ENCODE measurements at places on chromosomes 16 and 17.
A peak's percentile ranks its signal among the peaks of the same experiment; 100 is the strongest.

- DNase-seq: no peak
Observed at GRCh38 chr17:8327303-8327649, 12.4 kb upstream of the ODF4 start.

DNA sequence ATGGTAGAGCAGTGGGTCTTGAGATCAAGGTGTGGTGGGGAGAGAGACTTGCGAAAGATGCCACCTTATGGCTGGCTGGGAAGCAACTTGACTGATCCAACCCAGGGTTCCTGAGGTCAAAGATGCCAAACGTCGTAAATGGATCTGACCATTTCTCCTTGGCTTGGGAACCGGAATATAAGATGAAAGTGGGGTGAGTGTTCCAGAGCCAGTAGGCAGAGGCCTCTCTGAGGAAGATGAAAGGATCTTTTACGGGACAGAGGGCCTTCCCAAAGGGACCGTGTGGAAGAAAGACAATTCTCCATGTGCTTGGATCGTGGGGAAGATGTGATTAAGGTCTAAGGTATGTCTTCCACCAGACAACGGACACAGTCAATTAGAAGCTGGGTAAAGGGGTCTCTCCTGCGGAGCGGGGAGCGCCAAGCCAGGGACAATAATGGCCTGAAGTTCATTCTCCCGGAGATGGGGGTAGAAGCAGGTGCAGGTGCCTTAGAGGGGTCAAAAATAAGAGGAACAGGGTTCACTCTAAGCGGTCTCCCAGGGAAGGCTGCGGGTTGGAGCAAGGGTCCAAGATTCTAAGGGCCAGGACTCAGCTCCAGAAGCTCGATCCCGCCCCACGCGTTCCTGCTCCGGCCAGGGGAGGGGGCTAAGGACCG, 800 bp downstream of the FXR2 start:
- DNase-seq: peak; percentile 32

- peak; percentile 6 for DNase-seq
Observed at GRCh38 chr16:59341368-59341767, 607.3 kb upstream of the GOT2 start.

- DNase-seq: no peak
Observed at GRCh38 chr17:60933739-60934138, 256.1 kb downstream of the BCAS3 start.

GRCh38 chr17:41792845-41793783, 6.6 kb upstream of the JUP start:
- DNase-seq: peak; percentile 71
